ENCODE measurements at places on chromosomes 2 and 18.
A peak's percentile ranks its signal among the peaks of the same experiment; 100 is the strongest.

DNA sequence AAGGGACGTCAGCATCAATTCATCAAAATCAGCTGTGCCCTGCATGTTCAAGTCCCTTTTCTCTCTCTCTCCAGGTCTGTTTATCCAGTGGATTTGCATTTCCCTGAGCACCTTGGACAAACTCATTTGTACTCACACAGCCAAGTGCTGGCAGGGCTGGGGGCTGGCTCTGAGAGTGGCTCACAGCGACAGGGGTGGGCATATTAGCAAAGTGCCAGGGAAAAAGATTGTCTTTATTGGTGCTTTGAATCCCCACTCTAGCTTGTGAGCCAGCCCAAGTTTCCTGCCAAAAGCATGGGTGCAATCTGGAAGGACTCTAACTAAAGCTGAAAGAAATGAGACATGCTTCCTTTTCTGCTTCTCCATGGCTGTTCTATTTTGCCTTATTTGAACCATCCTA, 56.6 kb downstream of the ACOXL start:
- DNase-seq = no peak

- DNase-seq = no peak
These were observed 325.3 kb upstream of the MYT1L start for GRCh38 chr2:2656115-2657011.

GRCh38 chr2:10193851-10194820, 71.6 kb downstream of the RRM2 start:
- no peak for DNase-seq

- no peak for DNase-seq
These were observed 577 bp downstream of the ERCC3 start for GRCh38 chr2:127293386-127293747.

GRCh38 chr18:5444269-5444668, 99.5 kb downstream of the EPB41L3 start:
- no peak for DNase-seq

DNA sequence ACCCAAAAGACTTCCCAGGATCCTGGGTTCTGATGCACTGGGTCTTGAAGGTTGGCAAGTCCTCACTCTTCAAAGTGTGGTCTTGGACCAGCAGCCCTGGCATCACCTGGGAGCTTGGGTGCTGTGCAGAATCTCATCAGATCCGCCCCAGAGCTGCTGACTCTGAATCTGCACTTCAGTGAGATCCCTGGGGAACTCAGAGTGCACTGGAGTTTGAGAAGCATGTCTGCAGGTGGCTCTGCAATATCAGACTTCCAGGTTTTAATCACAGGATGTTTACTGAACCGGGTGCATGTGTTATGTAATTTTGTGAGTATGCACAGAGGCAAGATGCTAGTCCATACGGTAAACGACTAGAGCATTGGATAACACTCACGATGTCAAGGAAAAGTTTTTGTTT, 58.0 kb upstream of the BOD1L2 start:
- no peak for DNase-seq

DNA sequence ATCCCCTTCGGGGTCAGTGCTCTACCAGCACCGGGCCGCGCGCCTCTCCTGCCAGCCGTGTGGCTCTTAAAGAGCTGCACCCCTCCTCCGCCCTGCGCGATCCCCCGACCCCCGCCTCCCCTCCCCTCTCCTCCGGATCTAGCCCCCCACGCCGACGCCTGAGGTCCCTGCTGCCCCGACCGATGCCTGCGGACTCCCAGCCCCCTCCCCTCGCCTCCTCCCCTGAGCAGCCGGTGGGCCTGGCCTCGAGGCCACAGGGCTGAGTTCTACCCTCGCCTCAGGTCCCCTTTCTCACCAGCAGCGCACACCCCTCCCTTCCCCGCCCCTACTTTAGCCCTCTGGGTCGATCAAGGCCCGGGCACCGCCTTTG, 5.8 kb upstream of the SIX3 start:
- DNase-seq = no peak

GRCh38 chr2:106530866-106531265, 43.7 kb downstream of the CD8B2 start:
- DNase-seq = no peak

DNA sequence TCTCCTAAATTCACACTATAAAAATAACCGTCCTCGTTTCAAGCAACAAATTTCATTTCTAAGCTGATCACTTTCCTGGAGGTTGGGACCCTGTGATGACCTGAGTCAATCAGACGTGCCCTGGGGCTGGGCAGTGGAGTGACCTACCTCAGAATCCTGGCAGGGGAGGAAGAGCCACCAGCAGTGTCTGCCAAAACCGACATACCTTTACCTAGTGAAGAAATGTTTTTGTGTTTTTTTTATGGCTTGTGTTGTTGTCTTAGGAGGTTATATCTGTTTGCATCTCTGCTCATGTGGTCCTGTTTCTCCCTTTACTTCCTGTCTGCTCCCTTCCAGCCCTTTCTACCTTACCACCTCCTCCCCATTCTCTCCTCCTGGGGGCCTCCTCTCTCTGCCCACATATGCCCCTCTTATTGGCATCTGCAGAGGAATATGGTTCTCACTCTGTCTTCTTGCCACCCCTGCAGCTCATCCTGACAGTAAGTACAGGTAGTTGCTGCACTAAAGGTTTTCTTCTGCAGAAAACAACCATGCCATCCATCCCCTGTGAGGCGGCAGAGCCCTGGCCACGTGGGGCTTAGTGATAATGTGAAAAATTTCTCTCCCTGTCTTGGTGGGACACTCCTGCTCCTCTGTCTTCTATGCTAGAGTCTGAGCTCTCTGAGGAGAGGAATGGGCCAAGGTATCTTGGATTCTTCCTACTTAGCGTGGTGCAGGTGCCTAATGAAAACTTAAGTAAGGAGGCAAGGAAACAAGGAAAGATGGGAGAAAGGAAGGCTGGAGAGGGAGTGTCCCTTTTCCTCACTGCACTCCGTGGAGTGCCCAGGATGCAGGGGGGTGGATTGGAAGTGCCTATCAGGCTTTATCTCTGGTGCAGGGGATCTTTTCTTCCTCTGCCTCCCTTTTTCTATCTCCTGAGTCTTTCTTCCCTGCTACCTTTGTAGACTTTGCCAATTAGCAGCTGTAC, 15.4 kb downstream of the ACOXL start:
- no peak for DNase-seq

DNA sequence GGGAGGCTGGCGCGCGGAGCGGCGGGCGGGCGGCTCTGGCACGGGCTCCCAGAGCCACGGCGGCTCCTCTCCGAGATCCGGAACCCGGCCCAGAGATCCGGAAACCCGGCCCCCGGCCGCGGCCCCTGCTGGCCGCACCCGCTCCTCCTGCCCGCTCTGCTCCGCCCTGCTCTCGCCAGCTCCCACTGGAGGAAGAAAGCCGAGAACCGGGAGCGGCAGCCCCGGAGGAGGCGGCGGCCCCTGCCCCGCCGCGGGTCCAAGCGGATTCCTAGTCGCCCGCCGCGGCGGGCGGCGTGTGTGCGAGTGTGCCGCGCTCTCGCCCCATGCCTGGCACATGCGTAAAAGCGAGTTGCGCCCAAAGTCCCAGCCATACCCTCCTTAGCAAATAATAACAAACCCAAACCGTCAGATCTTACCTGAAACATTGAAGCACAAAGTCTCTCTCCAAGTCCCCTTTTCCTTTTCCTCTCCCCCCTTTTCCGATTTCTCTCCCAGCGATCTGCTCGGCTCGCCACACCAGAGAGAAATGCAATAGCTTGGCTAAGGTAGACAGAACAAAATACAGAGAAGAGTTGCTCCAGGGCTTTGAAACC, 108.7 kb upstream of the KCTD1 start:
- DNase-seq = peak; percentile 72

DNA sequence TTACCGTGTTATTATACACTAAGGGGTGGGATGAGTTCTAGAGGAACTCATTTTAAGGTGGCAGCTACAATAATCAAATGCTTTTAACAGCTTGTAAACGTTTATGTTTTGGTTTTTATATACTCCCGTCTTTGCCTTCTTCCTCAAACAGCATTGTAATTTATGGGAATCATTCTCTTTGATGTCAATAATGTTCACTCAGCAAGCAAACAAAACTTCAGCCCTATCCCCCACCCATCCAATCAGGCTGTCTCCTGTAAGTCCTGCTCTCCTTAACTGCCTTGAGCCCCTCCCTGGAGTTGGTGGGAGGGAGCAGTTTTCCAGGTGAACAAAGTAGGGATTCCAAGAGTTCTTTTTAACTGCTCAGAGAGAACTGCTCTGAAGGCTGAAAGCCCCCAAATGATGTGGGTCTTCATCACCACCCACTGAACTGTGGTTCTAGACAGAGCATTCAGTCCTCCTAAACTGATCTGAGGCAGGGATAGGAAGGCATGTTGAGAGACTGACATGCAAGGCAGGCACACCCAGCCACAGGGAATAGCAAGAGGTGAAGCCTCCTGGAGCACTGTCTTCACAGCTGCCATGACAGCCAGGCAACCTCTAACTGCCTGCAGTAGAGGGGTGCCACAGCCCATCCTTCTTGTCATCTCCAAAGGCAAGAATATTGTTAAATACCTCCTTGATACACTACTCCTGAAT, 17.5 kb downstream of the MYO5B start:
- DNase-seq = no peak

- no peak for DNase-seq
These were observed 93.6 kb downstream of the XRCC5 start for GRCh38 chr2:216202626-216203250.

DNA sequence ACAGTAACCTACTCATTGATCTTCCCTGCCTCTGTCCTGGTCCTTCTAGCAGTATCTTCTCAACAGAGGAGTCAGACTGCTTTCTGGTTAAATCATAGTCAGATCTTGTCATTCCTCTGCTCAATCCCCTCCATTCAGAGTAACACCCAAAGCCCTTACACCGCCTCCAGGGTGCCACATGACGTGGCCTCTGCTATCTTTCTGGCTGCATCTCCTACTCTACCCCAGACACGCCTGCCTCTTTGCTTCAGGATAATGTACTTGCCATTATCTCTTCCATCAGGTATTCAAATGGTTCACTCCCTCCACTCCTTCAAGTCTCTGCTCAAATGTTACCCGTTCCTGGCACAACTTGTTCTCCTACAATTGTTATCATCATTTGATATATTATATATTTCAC, 36.3 kb upstream of the ACVR2A start:
- no peak for DNase-seq
